Activated CD8-positive, alpha-beta memory T cell treated with anti-CD3 and anti-CD28 coated beads for 4 hours (primary cell): ENCODE measurements at places on chromosomes 5 and 9.

GRCh38 chr5:181044662-181045305 lies 4.7 kb downstream of the BTNL9 start:
- no peak for DNase-seq

- DNase-seq = no peak
Measured at GRCh38 chr5:135379046-135379654, 19.9 kb downstream of the MACROH2A1 start.

GRCh38 chr9:78031444-78031892 lies at the start of gene GNAQ:
Gene GNAQ, minus strand, starts transcription at chr9:78031811. Its CDS starts 576 bp downstream, at chr9:78031235.
- DNase-seq = no peak

DNA sequence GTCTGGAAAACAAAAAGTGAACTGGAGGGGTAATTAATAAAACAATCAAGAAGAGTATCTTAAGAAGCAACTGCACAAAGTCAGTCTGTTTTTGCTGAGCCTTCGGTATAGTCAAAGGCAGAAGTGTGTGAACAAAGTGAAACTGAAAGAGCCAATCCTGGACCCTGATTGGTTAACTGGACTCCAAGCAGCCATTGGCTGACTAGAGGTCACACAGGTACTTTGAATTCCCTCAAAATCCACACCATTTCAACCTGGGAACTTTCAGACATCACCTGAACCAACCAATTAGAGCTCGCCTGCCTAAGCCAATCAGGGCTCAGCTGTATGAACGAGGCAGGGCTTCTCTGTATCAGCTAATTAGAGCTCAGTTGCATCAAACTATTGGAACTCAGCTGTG lies 286.7 kb downstream of the TLE4 start:
- DNase-seq = no peak

DNA sequence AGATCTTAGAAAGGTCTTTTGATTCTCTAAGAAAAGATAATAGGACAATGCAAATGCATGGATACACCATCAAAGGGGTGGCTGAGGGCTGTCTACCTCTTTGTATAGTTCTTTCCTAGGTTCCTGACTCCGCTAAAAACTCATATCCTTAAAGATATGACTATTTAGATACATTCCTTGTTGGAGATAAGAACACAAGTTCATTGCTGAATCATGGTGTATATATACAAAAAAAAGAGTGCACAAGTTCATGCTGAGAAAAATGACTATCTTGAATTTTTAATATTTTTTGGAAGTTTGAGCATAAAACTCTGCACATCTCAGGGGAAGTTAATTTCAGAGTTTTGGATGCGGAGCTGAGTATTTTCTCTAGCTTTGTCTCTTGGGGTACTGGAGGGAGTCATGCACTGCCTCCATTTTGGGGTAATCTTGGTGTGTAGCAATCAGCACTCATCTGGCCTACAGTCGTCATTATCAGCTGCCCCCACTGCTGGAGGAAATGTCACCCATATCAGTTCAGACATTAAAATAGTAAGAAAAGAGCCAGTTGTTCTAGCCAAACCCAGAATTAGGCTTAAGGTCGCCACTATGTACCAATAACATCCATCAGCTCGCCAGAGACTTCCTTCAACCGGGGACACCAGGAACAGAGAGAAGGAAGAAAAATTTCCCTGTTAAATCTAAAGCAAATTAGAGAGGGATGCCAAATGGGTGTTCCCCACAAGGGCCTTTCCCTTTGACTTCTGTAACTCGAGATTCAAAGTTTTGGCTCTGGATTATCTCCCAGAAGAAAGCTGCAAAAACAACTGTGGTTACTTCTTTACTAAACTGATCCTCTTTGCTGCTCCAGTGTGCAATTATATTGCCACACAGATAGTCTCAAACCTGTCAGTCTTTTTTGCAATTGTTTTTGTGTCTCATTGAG lies 49.0 kb downstream of the PTTG1 start:
- no peak for DNase-seq

GRCh38 chr5:171762903-171763302 lies 22.7 kb upstream of the SMIM23 start:
- no peak for DNase-seq
